Colonic mucosa (tissue), 4 donors: ENCODE measurements at places on chromosomes 4 and X. TPM values are rescaled to one million over a fixed set of nuclear protein-coding genes. Genes with fewer than 3 reads are reported as not detected.

DNA sequence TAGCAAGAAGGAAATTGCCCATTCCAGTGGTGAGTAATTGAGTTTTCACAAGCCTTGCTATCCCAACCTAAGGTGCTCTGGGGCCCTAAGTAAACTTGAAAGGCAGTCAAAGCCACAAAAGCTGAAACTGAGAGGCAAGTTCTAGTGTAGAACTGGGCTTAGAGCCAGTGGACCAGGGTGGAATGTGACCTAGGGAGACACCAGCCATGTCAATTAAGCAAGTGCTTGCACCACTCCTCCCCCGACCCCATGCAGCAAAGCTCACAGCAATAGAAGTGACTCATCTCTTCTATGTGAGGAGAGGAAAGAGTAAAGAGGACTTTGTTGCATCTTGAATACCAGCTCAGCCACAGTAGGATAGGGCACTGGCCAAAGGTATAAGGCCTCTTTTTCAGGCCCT, 486.1 kb upstream of the POU3F4 start:
- no peaks in the 10 kb centered on the region for H3K27me3 ChIP-seq
- H3K36me3 ChIP-seq, result no peaks in the 10 kb centered on the region
- no peak overlapping the region for H3K27ac ChIP-seq
- no peaks in the 10 kb centered on the region for H3K4me1 ChIP-seq
- no peak overlapping the region for H3K4me3 ChIP-seq

DNA sequence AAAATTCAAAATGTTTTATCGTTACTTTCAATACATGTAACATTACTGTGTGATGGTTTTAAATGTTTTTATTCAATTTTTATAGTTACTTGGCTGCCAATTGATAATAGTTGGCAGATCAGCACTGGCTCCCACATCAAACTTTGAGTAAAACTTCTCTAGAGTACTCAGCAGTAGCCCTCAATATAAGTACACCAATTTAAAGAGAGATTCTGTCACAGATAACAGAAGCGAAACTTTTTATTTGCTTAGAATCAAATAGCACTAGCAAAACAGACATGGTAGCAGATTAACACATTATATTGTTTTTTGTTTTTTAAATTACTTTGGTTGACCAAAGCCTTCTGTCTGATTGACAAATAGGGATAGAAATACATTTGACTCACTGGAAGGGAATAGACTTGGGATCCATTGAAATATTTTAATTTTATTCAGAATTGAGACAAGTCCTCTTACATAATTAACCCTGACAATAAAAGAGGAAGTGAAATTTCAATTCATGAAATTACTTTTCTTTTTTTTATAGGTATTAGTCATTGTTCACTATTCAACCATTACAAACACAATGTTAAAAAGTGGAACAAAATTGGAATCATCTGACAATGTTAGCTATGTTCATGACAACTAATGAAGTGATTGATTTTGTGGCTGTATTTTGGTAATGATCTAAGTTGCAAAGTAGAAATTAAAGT, 554.9 kb downstream of the KLHL4 start:
- no peaks in the 10 kb centered on the region for H3K27me3 ChIP-seq
- no peak overlapping the region for H3K27ac ChIP-seq
- no peak for DNase-seq
- no peak overlapping the region for H3K4me3 ChIP-seq
- H3K4me1 ChIP-seq, result no peaks in the 10 kb centered on the region

DNA sequence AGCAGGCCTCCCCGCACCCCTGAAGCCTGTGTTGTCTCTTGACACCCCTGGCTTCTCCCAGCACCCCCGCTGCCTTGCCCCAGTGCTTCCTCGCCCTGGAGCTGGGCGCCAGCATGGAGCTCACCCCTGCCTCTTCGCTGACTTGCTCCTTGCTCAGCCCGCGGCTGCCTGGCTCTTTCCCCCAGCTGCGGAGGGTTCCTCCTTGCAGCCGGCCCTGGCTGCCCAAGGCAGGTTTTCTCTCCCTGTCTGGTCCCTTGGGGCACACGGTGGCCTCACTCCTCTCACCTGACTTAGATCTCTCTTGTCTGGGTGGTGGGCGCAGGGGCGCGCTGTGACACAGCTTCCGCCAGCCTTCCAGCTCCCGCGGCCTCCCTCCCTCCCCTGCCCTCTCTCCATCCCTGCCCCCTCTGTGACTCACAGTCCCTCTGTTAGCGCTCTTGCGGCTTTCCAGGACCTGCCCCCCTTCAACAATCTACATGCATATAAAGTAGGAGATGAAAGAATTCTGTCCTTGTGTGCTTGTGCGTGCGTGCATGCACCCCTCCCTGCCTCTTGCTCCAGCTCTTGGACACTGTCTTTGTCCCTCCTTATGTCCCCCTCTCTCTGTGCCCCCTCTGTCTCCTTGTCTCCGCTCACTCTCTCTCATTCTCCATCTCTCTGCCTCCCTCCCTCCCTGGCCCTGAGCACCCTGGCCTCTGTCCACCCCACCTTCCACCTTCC, 2.2 kb downstream of the PLXNB3 start:
- no peak for DNase-seq
- H3K36me3 ChIP-seq, result no peaks in the 10 kb centered on the region
- H3K27ac ChIP-seq, result peak overlapping the region; percentile 32
- H3K4me3 ChIP-seq, result no peak overlapping the region
- peaks cover 1% of the 10 kb centered on the region for H3K27me3 ChIP-seq

DNA sequence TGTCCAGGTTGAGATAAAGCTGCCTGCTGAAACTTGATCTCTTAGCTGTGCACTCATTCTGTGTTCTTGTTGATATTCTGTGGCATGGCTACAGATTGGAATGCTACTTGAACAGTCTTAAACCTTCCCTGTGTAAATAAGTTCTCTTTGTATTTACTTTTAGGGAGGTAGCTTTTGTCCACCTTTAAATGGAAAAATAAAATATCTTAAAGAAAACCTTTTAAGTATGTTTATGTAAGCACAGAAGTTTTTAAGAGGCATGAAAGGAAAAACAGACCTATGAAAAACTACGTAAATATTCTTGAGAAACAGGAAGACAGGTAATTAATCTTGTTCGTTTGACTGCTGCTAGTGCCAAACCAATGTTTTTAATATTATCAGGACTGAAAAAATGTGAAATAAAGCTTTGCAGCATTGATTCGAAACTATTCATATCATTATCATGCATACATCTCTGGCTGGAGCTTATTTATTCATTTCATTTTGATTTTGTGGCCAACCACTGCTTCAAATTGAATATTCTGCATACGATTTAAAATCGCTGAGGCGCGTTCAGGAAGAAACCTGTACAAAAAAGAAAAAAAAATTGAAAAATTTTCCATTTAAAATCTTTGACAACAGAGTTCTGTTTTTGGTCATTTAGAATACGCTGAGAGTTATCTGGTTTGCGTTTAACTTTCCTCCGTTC, 17.8 kb downstream of the HSD17B13 start:
- H3K27ac ChIP-seq, result no peak overlapping the region
- H3K4me1 ChIP-seq, result no peaks in the 10 kb centered on the region
- no peak overlapping the region for H3K4me3 ChIP-seq
- no peak for DNase-seq
- no peaks in the 10 kb centered on the region for H3K27me3 ChIP-seq

GRCh38 chr4:104756837-104757236, 262.1 kb upstream of the CXXC4 start:
- no peaks in the 10 kb centered on the region for H3K4me1 ChIP-seq
- H3K27me3 ChIP-seq, result no peaks in the 10 kb centered on the region
- no peak for DNase-seq
- no peak overlapping the region for H3K27ac ChIP-seq
- H3K36me3 ChIP-seq, result no peaks in the 10 kb centered on the region

- H3K4me1 ChIP-seq, result no peaks in the 10 kb centered on the region
- H3K27me3 ChIP-seq, result no peaks in the 10 kb centered on the region
- no peak overlapping the region for H3K27ac ChIP-seq
- DNase-seq, result no peak
- H3K36me3 ChIP-seq, result peaks cover 9% of the 10 kb centered on the region
These were observed 55.1 kb upstream of the NAP1L5 start for GRCh38 chr4:88752754-88753153.

- H3K4me3 ChIP-seq, result no peak overlapping the region
- DNase-seq, result no peak
- H3K4me1 ChIP-seq, result no peaks in the 10 kb centered on the region
- no peak overlapping the region for H3K27ac ChIP-seq
- H3K27me3 ChIP-seq, result no peaks in the 10 kb centered on the region
These were observed 161.9 kb downstream of the PALLD start for GRCh38 chr4:168658751-168659150.

GRCh38 chrX:51608766-51609165, 9.9 kb downstream of the CENPVL3 start:
- H3K4me1 ChIP-seq, result no peaks in the 10 kb centered on the region
- no peak overlapping the region for H3K27ac ChIP-seq
- no peaks in the 10 kb centered on the region for H3K27me3 ChIP-seq
- H3K4me3 ChIP-seq, result no peak overlapping the region
- no peaks in the 10 kb centered on the region for H3K36me3 ChIP-seq

GRCh38 chrX:17567187-17567586, 170.1 kb upstream of the SCML1 start:
- H3K27me3 ChIP-seq, result no peaks in the 10 kb centered on the region
- no peaks in the 10 kb centered on the region for H3K4me1 ChIP-seq
- peak overlapping the region; percentile 12 for H3K27ac ChIP-seq
- H3K4me3 ChIP-seq, result no peak overlapping the region
- no peaks in the 10 kb centered on the region for H3K36me3 ChIP-seq
- DNase-seq, result no peak

GRCh38 chrX:8946563-8946962, 87.4 kb downstream of the FAM9B start:
- no peaks in the 10 kb centered on the region for H3K4me1 ChIP-seq
- H3K4me3 ChIP-seq, result no peak overlapping the region
- no peak overlapping the region for H3K27ac ChIP-seq
- no peaks in the 10 kb centered on the region for H3K36me3 ChIP-seq
- DNase-seq, result no peak
- H3K27me3 ChIP-seq, result no peaks in the 10 kb centered on the region

TCEAL6 gene
- total RNA-seq, result not detected

ARSD gene
- total RNA-seq, result 75.9 TPM
